Activated CD4-positive, alpha-beta memory T cell treated with anti-CD3 and anti-CD28 coated beads for 36 hours (primary cell): ENCODE measurements at places on chromosomes 6 and 20. TPM values are rescaled to one million over a fixed set of nuclear protein-coding genes. Genes with fewer than 3 reads are reported as not detected.

DEFB124 gene
- total RNA-seq = not detected

AKAP12 gene
- total RNA-seq = 3.6 TPM

FAM184A gene
- total RNA-seq = 7.6 TPM

TPX2 gene
- 149 TPM for total RNA-seq

GRCh38 chr20:22629447-22629846 is 45.1 kb upstream of the FOXA2 start:
- no peaks in the 10 kb centered on the region for H3K27me3 ChIP-seq
- DNase-seq = no peak
- no peak overlapping the region for H3K4me3 ChIP-seq
- no peaks in the 10 kb centered on the region for H3K36me3 ChIP-seq
- no peak overlapping the region for H3K27ac ChIP-seq

- no peak overlapping the region for H3K4me3 ChIP-seq
- no peaks in the 10 kb centered on the region for H3K27me3 ChIP-seq
- H3K4me1 ChIP-seq = peaks cover 18% of the 10 kb centered on the region
Observed at GRCh38 chr6:157144859-157145568, 178.3 kb downstream of the TMEM242 start.

- H3K4me1 ChIP-seq = no peaks in the 10 kb centered on the region
- H3K27ac ChIP-seq = no peak overlapping the region
- H3K36me3 ChIP-seq = no peaks in the 10 kb centered on the region
- H3K27me3 ChIP-seq = no peaks in the 10 kb centered on the region
Observed at GRCh38 chr20:19463597-19463996, 251.2 kb downstream of the SLC24A3 start.

DNA sequence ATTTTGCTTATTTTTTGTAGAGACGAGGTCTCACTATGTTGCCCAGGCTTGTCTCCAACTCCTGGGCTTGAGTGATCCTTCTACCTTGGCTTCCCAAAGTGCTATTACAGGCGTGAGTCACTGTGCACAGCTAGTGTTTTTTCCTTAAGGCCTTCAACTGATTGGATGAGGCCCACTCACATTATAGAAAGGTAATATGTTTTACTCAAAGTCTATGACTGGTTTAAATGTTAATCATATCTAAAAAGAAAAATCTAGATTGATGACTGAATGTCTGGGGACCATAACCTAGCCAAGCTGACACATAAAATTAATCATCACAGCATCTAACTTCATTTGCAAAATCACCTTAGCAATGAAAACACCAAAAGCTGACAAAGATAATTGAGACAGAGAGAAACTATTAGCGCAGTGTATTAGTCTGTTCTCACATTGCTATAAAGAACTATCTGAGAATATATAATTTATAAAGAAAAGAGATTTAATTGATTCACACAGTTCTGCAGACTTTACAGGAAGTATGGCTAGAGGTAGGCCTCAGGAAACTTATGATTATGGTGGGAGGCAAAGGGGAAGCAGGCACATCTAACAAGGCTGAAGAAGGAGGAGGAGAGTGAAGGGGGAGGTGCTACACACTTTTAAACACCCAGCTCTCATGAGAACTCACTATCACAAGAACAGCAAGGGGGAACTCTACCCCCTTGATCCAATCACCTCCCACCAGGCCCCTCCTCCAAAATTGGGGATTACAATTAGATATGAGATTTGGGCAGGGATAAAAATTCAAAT is 66.8 kb upstream of the ARHGAP18 start:
- peaks cover 4% of the 10 kb centered on the region for H3K36me3 ChIP-seq
- H3K27ac ChIP-seq = no peak overlapping the region
- DNase-seq = no peak

DNA sequence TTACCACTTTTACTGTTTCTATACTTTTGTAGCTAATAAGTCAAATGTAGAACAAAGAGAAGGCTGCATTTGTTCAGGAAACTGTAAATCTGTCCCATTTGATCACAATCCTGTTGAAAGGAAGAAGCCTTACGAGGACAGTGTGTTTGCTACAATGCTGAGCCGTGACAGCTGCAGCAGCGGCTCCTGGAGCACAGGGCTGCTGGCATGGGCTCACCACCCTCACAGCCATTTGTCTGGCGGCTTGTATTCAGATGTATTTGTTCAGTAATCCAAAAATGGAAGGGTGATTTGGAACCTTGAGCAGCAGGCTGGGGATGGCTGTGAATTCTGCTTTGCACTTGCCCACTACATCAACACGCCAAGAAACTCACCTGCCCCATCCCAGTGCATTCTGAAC is 5.7 kb downstream of the TUBB2A start:
- no peak overlapping the region for H3K4me3 ChIP-seq
- H3K4me1 ChIP-seq = peaks cover under 1% of the 10 kb centered on the region
- peaks cover 3% of the 10 kb centered on the region for H3K27me3 ChIP-seq
- no peak overlapping the region for H3K27ac ChIP-seq
- peaks cover 4% of the 10 kb centered on the region for H3K36me3 ChIP-seq
